Activated T-cell treated with anti-CD3 and anti-CD28 coated beads, Interleukin-2, amount 50 U/mL, for 72 hours (primary cell): ENCODE measurements at places on chromosomes 11 and 22. TPM values are rescaled to one million over a fixed set of nuclear protein-coding genes. Genes with fewer than 3 reads are reported as not detected.

DNA sequence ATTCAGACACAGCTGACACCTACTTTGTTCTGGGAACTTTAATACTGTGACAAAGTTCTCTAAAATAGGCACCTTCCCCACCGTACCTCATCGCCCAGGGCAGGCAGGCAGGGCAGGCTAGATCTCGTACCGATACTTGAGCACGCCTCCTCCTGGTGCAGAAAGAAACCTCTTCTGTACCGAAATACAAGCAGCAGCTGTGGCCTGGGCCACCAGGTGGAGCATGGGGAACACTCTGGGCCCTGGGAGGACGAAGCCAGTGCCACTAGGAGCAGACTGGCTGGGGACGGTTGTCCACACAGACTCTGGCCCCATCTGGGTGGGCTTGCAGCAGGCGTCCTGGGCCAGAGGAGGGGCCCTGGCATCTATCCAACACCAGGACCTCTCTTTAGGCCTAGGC, 12.8 kb downstream of the PMM1 start:
- peaks cover 5% of the 10 kb centered on the region for H3K36me3 ChIP-seq
- peak overlapping the region; percentile 9 for H3K27ac ChIP-seq
- DNase-seq, result peak; percentile 42
- H3K4me3 ChIP-seq, result no peak overlapping the region
- no peaks in the 10 kb centered on the region for H3K4me1 ChIP-seq

The SLC43A1 gene
- total RNA-seq, result 43.6 TPM

DNA sequence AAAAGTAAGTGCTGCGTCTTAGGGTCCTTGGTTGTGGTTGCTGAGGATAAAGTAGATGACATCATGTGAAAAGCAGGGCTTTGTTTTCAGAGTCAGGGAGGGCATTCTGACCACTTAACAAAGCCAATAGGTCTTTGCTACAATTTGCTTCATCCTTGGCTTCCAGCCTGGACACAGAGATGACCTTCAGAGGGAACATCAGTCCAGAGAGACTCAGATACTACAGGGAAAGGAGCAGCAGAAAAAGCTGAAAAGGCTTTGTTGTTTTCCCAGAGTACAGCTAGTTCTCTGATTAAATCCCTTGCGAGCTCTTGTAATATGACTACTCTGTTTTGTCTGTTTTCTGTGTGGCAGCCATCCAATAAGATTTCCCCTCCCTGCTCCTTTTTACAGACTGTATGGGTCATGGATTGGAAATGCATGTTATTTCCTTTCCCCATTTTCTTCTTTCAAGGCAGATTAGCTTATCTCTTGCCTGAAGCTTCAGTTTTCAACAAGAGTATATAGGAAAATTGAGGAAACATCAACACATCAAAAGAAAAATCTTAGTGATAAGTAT, 31.9 kb downstream of the ATG13 start:
- no peak overlapping the region for H3K27ac ChIP-seq
- no peaks in the 10 kb centered on the region for H3K27me3 ChIP-seq

DNA sequence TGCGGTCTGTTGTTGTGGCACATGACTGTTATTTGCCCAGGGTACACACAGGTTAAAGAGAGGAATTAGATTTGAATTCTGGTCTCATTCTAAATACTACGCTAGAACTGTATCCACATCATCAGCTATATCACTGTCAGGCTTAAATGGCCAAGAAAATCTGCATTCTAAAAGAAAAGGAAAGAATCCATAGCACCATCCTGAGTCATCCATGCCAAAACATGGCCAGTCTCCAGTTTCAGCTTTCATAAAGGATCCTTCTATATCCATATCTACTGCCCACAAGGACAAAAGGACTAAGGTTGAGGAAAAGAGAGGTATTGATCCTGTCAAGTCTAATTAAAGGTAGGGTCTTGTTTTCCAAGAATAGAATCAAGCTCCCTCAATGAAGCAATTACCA, 73.6 kb upstream of the GDPD4 start:
- H3K4me1 ChIP-seq, result peaks cover 7% of the 10 kb centered on the region
- DNase-seq, result no peak
- no peak overlapping the region for H3K27ac ChIP-seq
- no peaks in the 10 kb centered on the region for H3K36me3 ChIP-seq
- no peak overlapping the region for H3K4me3 ChIP-seq
